CD4-positive, alpha-beta memory T cell (primary cell): ENCODE measurements at places on chromosomes 2 and 18.

- no peak for DNase-seq
These were observed 75.7 kb downstream of the BCL2L11 start for GRCh38 chr2:111196435-111196834.

GRCh38 chr2:71880846-71881610 lies 266.6 kb downstream of the CYP26B1 start:
- no peak for DNase-seq

DNA sequence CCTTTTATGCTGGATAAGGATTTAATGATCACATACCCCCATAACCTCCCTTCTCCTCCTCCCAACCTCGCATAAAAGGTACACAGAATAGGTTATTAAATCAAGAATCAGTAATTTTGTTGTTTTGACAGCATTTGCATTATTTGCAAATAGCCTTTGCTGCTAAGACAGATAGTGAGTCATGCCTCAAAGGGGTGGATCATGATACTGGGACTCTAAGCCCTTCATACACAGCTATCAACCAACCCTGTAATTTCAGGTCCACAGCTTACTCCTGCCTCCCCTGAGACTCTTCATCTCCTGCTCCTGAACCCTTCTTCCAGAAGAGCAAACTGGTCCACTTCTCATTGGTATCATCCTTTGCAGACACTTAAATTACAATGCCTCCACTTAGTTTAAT lies 73.8 kb upstream of the KLHL29 start:
- no peak for DNase-seq

GRCh38 chr2:129709956-129710598 lies 269.4 kb upstream of the RAB6C start:
- DNase-seq = no peak

DNA sequence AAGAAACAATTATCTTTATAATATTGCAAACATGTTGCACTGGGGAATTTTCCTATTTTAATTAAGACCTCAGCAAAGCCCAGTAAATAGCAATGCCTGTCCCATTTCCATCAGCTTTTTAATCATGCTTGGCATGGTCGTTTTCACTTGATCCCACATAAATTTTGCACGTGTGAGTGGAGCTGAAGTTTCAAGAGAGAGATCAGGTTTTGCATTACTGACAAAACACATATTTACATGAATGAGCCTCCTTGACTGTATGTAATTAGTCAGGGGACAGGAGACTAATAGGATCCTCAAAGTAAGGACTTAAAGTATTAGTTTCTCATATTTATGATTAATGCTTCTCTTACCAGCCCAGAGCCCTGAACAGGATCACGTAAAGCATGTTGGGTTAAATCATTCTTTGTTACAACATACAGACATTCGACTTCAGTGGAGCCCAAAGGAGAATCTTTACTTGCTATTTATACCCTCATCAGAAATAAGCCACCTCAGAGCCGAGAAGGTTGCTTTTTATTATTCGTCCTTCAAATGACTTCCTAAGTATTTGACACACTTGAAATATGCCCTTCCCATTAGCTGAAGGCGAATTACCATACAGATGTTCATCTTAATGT lies 711.3 kb downstream of the GALR1 start:
- no peak for DNase-seq

DNA sequence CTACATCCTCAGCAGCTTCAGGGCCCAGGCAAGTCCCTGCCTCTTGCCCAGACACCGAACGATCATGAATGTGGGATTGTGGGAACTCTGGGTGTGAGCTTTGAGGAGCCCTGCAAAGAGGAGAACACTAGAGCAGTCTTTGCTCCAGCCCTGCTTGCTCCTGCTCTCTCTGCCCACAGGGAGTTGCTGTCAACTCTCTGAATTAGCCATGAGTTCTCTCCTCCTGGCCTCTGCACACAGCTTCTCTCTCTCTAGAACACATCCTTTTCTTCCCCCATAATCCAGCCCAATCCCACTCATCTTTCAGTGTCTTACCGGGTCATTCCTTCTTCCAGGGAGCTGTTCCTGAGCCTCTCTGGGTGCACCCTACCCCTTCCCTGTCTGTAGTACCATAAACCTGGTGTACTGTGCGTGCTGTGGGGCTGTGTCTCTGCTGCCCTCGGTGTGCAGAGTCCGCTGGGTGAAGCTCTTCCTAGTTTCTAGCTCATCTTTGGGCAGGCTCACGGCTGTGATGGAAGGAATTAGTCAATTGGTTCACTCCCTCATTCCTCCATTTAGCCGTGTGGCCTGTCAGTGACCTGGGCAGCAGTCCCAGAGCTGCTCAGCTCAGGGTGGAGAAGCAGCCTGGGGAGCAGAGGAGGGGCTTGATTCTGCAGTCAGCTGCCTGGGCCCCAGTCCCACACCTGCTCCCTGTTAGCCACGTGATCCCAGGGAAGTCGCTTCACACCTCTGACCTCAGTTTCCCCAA lies 132.9 kb upstream of the HDAC4 start:
- DNase-seq = no peak

DNA sequence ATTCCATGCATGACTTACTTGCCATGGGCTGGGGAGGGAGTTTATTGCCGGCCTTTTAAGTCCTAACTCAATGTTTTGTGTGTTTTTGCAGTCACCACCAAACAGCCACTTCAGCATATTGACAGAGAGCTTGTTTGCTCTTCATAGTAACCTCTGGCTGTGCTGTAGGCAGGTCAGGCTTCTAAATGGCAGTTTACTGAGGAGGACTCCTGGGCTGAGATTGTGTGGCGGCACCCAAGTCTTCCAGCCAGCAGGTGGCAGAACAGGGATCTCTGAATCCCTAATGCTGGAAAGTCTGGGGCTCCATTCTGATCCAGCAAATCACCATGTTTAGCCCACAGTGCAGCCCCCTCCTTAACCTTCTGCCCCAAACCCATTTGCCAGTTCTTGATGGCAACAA lies 121.2 kb downstream of the CAPN13 start:
- no peak for DNase-seq

DNA sequence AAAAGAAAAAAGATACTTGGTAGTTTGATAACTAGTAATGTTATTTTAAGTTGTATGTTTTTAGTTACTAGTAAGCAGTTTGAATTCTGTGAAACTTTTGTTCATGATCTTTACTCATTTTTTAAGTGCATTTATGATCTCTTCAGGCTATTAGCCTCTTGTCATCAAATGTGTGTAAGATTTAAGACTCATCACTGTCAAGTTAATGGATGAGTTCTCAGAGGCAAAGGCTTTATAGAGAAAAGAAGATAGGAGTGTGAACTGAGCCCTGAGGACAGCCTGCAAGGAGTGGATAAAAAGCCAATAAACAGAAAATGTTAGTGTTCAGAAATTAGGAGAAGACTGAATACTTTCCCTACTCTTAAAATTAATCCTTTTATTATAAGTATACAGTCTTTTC lies 13.5 kb downstream of the NDUFV2 start:
- no peak for DNase-seq

DNA sequence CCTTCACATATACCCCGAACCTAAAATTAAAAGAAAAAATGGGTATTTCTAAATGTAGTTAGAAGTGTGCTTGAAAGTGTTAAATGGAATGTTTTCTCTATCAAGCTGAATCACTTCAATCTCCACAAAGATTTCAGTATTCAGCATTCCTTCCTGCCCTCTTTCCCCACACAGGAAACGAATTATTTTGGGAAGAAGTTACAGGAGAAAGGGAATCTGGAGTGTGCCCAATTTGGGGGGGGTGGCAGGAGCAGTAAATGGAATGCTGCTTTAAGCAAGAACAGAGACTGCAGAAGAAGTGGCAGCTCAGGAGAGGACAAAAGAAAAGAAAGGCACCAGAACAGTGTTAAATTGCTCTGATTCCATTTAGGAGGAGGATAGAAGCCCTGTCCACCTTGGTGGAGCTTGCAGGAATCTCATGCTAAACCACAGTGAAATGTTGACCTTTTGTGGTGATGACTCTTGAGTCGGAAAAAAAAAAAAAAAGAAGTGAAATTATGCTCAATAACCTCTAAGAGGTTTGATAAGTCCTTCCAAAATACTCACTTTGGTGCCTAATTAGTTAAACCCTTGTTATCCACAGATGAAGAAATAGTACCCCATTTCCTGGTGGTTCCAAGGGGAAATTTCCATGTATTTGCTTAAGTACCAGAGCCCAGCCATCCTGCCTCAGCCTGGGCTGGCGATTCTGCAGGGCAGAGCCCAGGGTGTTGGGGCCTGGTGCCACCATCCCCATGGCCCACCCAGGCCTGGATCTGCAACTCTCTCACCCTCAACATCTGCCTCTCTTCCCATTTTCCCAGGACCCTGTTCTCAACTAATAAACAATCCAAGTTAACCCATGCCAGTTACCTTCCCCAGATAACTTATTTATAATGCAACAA lies 56.5 kb downstream of the MYO5B start:
- no peak for DNase-seq

DNA sequence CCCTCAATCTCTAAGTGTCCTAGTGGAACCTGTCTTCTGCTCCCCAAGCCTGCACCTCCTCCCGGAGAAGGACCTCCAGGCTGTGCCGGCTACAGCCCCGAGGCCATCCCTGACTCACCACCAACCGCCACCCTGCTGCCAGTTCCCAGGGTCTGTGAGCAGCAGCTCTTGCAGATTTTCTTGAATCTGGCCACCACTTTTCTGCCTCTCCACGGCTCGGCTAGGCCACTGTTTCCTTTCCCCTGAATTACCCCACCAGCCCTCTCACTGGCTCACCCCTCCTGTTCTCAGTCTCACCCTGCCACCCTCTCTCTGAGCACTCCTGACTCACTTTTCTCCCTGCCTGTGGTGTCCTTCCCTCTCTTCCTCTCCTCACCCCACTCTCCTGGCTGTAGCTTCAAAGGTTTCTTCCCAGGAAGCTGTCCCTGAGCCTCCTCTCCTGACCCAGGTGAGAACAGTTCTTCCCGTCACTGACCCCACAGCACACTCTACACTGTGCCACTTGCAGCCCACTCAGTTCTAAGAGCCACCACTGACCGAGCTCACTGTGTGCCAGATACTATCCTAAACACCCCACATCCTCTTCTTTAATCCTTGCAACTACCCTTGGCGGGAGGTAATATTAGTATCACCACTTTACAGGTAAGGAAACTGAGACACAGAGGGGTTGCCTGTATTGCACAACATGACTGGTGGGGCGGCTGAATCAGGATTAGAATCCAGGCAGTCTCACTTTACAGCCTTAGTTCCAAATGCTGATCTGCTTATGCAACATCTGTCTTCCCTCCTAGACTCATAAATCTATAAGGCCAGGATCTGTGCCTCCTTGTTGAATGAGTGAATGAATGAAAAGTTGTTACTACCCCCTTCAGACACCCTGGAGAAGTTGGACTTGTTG lies 111.6 kb downstream of the SMAD7 start:
- no peak for DNase-seq

DNA sequence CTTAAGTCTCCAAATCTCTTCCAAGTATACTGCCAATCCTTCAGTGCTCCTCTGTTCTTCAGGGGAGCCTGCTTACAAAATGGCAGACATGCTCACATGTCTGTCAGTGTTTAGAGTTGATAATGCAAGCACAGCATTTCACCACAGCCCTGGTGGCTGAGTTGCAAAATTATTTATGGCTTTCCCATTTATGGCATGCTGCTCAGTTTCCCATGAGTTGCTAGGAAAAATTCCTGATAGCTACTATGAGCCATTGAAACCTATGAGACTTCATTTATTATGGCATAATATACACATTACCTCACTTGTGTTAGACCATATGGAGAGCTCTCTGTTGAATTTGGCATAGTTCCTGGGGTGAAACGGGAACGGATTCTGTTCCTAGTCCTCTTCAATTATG lies 448.7 kb upstream of the TCF4 start:
- DNase-seq = no peak

DNA sequence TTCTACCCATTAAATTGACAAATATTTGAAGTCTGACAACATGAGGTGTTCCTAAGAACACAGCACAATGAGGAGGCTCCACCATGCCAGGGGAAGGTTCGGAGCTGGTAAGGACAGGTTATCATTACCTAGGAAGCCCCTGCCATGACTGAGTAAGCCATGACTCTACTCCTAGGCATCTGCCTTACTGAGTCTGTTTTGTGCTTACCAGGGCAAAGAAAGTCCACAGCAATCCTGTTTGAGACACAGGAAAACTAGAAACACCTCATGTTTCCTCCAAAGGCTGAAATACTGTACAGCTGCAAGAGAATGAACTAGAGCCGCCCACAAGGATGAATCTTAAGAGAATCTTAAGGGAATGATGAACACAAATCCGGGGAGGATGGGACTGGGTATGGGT lies 11.6 kb downstream of the TGFBRAP1 start:
- DNase-seq = no peak

DNA sequence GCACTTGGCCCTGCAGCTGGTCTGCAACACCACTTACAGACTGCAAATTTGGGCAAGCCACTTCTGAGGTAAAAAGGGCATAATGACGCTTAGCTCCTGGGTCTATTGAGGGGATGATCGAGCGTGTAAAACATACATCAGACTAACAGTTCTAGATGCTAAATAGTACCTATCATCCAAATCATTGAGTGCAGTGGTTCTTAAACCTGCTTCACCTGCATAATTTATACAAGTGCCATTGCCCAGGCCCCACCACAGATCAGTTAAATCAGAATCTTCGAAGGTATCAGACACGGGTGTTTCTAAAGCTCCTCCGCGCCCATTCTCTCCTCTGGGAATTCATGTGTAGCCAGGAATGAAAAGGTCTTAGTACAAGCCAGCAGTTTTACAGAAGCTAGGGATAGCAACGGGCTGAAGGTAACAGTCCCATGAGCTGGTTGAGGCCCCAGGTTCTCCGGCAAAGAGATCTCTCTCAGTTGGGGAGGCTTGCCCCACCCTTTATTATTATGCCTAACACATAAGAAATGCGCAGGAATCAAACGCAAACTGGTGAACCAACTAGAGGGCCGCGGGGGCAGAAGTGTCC lies 737 bp upstream of the RNF181 start:
- no peak for DNase-seq

DNA sequence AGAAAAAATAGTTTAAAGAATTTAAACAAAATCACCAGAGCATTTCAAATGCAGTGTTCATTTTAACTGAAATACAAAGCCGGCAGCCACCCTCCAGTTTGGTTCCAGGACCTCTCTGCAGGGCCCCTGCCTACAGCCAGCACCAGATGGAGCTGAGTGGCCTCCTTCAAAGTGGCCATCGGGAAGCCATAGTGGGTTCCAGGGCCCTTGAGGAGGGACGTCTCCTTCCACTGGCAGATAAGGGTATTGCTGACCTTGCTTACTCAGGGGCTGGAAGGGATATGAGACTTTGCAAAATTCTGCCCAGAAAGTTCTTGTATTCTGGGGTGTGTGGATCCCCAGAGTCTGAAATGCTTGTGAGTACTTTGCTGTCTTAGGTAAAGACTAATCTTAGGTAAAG lies 205.2 kb upstream of the APCDD1 start:
- DNase-seq = no peak

GRCh38 chr2:80417737-80418136 lies 113.2 kb upstream of the LRRTM1 start:
- DNase-seq = no peak

DNA sequence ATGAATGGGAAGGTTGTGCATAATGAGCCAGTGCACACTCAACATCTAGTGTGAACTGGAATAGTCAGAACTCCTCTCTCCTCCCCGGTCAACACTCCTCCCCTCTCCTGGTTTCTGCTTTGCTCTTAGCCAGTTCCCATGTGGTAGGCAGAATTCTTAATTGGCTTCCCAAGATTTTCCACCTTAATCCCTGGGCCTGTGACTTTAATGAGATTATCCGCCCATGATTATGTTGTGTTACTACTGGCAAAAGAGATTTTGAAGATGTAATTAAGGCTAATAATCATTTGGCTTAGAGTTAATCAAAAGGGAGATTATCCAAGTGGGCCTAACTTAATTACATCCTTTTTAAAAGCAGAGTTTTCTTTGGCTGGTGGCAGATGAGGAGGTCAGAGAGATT lies 34.2 kb upstream of the REV1 start:
- DNase-seq = no peak

- peak; percentile 36 for DNase-seq
These were observed 3.0 kb downstream of the LBH start for GRCh38 chr2:30234180-30234971.
